ENCODE measurements at places on chromosomes 1 and 21. TPM values are rescaled to one million over a fixed set of nuclear protein-coding genes. Genes with fewer than 3 reads are reported as not detected.

The CHRM3 gene
- total RNA-seq = not detected

The SERPINC1 gene
- not detected for total RNA-seq

The KMO gene
- not detected for total RNA-seq

The SPATA1 gene
- 1.6 TPM for total RNA-seq

The IGSF21 gene
- not detected for total RNA-seq

The CZIB gene
- 44.2 TPM for total RNA-seq

The LYPD8 gene
- not detected for total RNA-seq

The HSD3B1 gene
- total RNA-seq = not detected

The MYCBP gene
- 28.0 TPM for total RNA-seq

The FCRL2 gene
- total RNA-seq = not detected

The FAM72B gene
- 4.0 TPM for total RNA-seq

Measured in epithelial cell of umbilical artery (primary cell).